ENCODE measurements at places on chromosomes 5 and 9.
A peak's percentile ranks its signal among the peaks of the same experiment; 100 is the strongest.

DNA sequence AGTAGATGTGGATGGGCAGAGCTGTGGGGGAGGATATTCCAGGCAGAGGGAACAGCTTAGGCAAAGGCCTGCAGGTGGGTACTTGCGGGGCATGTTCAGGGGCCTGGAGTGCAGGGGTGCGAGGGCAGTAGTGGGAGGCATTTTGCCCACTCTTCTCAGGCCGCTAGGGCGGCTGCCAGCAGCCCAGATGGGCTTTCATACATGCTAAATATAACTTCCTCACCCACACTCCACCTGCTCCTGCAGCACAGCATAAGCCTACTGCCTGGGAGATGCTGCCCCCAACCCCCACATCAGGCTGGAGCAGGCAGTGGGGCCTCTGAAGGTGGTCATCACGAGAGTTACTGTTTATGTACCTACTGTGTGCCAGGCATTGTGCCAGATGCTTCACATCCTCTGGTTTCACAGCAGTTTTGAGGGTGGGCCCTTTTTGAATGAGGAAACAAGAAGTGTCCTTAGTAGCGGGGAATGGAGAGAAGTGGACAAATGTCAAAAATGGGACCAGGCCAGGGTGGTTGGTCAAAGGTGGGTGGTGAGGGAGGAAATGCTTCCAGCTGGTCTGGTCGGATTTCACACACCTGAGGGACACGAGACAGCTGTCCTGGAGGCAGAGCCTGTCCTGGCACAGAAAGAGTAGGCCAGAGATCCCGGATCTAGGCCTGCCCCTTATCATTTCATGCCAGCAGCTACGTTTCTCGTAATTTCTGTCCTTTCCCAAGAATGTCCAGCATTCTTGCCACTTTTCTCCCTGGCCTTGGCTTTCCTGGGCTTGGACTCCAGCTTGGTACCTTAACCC is 12.1 kb downstream of the RGS14 start:
- DNase-seq = no peak

- no peak for DNase-seq
Observed at GRCh38 chr5:136141561-136141960, 8.9 kb downstream of the SMAD5 start.

- peak; percentile 72 for DNase-seq
Observed at GRCh38 chr5:180802325-180803180, at the start of gene MGAT1. Gene MGAT1 (minus strand): TSS chr5:180802806. CDS start chr5:180792971, 9,835 bp downstream.

- DNase-seq = no peak
Observed at GRCh38 chr5:127812570-127812969, 109.4 kb downstream of the CCDC192 start.

- DNase-seq = no peak
Observed at GRCh38 chr9:122252796-122253195, 11.8 kb downstream of the RBM18 start.

GRCh38 chr5:133244242-133244641 is 192.4 kb downstream of the HSPA4 start:
- DNase-seq = no peak

GRCh38 chr5:172407241-172407691 is 47.1 kb downstream of the SH3PXD2B start:
- no peak for DNase-seq

DNA sequence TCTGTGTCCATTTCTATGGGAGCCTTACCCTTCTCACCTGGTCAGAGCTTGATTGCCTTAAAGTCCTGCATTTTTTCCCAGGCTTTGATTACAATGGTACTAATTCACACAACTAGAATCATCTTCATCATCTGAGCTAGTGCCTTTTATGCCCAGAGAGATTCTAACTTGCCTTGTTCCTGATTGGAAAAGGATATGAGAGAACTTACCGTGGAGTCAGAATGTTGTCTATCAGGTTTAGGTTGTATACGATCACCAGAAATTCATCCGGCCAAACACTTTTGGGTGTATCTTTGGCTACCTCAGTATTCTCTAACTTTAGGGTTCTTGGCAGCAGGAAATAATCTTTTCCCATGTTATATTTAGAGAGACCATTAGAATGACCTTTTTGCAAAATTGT is 71.7 kb downstream of the AOPEP start:
- DNase-seq = no peak

GRCh38 chr9:70474413-70474812 is 60.0 kb upstream of the KLF9 start:
- no peak for DNase-seq

GRCh38 chr9:12968093-12968492 is 193.3 kb downstream of the LURAP1L start:
- no peak for DNase-seq

DNA sequence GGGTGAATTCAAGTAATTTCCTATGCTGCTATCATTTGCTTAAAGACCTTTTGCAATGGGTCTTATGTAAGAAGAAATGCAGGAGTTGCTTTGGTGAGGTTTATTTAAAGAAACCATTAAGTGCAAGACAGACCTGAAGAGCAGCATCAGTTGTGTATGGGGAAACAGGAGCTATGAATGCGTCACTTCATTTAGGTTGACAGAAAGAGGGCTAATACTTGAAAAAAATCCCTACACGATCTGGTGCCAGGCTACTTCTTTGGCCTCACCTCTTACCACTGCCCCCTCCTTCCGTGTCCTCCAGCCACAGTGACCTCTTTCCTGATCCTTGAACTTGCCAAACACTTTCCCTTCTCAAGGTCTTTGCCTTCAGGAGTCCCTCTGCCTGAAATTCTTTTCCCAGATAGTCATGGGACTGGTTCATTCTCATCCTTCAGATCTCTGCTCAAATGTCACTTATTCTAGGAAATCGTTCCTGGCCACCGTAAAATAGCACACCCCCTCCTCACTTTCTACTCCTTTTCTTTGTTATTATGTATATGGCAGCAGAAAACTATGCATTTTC is 1.4 kb upstream of the JAK2 start:
- no peak for DNase-seq

DNA sequence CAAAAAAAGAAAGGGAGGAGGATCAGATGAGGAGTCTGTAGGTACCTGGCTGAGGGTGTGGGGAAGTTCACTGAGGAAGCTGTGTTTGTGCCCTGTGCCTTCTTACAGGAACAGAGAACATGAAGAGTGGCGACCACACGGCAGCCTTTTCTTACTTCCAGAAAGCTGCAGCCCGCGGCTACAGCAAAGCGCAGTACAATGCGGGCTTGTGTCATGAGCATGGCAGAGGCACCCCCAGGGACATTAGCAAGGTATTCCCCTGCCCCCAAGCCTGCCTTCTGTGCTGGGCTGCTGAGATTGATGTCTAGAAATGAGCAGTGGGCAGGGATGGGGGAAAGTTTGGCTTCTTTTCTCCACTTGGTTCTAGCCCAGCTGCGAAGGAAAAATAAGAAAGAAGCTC is 9.5 kb downstream of the DELE1 start:
- DNase-seq = no peak

- DNase-seq = no peak
Observed at GRCh38 chr5:172905346-172906140, 53.7 kb upstream of the RPL26L1 start.

- no peak for DNase-seq
Observed at GRCh38 chr9:94799578-94800264, 73.2 kb downstream of the AOPEP start.

DNA sequence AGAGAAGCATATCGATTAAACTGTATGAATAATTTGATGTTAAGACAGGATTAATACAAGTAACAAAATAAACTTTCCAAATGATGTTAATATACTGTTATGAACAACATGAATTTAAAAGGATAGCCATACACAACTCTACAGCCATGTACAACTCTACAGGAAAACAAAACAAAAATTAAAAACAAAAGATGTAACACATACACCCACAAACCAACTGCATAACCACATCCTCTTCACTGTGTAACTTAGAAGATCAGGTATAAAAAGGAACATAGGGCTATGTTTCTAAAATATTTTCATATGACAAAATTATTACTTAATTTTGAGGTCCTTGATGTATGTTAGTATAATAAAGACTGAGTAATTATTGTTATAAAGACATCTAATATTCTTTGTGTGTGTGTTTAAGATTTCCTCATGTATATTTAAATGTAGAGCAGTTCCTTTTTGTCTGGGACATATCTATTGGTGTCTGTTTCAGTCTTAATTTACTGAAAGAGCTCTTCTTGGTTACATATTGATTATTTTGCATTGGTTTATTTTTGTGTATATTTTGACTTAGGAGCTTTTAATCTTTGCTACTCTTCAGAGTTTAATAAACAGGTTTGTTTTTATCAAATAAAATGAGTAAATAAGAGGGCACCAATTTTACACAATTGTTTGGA is 966.8 kb upstream of the CTNND2 start:
- DNase-seq = no peak

DNA sequence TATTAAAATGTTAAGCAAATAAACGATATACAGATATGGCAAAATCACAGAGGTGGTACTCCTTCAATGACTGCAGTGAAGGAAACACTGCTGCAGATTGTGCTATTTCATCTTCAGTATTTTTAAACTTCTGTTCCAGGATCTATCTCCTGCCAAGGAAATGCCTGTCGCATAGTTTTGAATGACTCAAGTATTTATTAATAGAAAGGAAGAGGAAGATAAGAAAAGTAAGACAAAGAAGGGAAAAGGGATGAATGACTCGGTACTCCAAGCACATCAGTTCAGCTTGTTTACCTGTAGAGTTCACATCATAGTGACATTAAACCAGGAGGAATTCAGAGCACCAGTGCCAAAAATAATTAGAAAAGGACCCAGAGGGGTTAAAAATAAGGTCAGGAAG is 5.1 kb upstream of the GPX8 start:
- no peak for DNase-seq

- DNase-seq = no peak
Observed at GRCh38 chr5:159227452-159227851, 18.1 kb upstream of the RNF145 start.

DNA sequence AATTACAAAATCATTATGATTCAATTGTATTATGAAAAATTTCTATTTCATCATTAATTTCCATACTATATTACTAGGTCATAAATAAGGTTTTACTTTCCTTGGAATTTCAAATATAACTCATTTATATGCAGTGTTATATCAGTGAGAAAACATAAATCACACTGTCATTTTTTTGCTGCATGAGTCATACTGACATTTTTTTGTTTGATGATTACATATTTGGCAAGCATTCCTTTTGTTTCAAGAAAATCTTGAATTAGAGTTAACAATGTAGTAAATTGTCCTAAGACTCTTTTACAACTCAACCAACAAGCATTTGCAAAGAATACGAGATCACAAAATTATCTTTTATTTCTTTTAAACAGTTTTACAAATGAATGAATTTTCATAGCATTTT is 298.4 kb upstream of the SEMA6A start:
- no peak for DNase-seq

- no peak for DNase-seq
Observed at GRCh38 chr5:157582731-157583620, 7.4 kb upstream of the ADAM19 start.

DNA sequence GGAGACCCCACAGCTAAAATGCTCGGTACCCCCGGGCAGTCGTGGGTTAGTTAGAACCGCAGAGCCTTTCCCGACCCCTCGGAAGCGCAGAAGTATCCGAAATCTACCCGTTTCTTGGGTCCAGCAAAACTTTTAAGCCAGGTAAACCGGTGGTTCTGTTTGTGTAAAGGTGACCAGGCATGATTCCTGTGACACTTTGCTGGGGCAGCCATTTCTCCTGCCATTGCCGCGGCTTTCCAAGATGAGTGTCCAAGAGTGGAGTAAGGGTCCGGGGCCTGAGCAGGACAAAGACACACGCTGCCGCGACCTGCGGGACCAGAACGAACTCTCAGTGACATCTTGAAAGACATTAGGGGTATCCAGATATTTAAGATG is 655 bp downstream of the MARVELD2 start:
- no peak for DNase-seq

DNA sequence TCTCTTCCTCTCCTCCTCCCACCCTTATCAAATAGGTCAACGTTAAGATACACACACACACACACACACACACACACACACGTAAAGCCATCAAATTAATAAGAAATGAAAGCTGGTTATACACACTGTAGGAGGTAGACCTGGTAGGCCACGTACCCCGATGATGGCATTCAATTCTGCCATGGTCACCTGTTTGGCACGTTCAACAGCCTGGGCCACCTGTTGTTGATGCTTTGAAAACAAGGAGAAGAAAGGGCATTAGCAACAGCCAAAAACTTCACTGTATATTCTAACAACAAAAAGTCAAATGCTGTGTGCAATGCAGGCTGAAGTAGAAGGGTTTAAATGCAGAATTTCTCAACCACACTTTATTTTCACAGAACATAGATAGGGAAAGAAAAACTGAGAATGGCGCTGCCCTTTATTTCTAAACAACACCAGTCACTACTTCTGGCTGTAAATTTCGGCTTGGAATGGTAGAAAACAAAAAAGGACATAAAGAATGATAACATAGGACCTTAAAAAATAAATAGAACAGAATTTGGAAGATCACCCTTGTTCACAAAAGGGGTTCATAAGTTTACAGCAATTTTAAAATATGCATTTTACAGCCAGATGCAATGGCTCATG is 37.2 kb downstream of the TLE1 start:
- no peak for DNase-seq

DNA sequence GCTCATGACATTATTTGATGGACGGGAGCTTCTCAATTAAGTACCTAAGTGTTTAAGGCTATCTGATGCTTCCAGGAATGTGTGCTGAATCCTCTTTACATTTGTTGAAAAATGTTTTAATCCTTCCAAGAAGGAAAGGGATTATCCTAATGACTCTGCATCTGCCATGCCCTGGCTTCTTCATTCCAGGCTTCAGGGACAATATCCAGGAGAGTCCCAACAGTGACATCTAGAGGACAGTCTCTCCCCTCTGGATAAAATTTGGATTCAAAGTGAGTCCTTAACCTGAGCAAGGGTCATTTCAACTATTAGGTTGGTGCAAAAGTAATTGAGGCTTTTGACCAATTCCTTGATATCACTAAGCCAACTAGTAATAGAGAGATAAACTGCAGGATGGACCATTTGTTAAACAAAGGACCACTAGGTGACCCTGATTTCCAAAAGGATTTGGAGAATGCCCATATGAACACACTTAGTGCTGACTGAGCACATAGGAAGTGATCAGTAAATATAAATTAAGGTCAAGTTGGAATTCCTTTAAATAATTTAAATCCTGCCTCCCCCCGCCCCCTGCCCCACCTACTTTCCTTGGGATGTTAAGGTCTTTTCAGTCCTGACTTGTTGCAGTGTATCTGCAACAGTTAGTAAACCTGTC is 19.1 kb downstream of the TNFSF8 start:
- no peak for DNase-seq

- DNase-seq = peak; percentile 83
Observed at GRCh38 chr9:6757132-6757455, 679 bp upstream of the KDM4C start.

DNA sequence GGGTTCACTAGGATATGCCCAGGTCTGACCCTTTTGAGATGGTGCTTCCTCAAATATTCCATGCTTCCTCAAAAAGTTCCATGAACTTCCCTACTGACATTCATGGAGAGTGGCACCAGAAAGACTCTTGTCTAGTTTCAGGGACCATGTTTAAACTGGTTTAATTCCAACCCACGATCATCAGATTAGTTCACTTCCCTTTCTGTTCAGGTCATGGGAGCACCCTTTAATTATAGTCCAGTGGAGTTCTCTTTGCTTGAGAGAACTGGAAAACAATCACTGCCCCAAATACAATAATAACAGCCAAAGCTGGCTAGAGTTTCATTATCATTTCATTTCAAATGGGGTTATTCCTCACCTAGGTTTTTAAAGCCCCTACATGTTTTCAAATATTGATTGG is 9.7 kb upstream of the ERBIN start:
- DNase-seq = no peak

All from activated naive CD4-positive, alpha-beta T cell (primary cell).